NCI-H526 (cell line): ENCODE measurements at places on chromosomes 16 and 17.

DNA sequence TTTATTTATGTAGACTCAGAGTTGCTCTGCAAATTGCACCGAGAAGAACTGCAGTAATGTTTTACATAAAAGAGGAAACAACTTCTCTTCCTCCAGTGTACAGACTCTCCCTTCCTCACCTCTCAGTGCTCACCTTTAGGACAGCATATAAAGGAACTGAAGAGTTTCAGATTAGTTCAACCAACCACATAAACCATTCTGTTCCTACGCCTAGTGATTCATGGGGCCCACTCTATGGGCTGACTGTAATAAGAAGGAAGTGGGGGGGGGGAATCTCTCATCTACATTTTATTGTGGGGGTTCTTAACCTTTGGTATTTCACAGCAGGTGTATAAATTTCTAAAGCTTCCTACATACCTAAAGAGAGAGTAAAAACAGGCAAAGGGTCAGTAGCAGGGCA, 18.3 kb downstream of the ZSWIM7 start:
- no peak for DNase-seq

DNA sequence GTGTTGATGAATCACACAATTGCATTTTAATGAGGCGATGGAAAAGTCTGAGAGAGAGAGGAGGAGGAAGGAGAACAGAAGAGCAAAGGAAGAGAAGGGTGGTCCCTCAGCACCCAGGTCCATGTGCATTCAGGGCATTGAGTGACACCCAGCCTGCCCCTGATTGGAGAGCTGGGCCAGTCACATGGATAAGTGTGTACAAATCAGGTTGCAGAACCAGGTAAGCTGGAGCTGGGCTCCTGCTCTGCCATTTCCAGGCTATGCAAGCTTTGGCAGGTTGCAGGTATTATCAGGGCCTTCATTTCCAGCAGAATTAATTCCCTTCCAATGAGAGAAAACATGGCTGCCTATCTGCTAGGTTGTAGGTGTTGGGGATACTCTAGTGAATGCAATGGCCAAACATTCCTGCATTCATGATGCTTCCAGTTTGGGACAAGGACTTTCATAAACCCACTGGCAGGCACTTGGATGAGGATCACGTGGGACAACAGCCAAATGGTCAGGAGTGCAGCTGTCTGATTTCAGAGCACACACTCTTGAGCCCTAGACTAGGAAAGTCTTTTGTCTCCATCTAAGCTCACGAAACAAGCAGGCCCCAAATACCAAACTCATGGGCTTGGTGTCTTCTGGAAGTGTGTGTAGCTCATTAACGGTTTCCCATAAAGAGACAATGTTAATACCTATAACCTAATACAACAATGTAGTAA, 577.9 kb upstream of the CDH5 start:
- no peak for DNase-seq

DNA sequence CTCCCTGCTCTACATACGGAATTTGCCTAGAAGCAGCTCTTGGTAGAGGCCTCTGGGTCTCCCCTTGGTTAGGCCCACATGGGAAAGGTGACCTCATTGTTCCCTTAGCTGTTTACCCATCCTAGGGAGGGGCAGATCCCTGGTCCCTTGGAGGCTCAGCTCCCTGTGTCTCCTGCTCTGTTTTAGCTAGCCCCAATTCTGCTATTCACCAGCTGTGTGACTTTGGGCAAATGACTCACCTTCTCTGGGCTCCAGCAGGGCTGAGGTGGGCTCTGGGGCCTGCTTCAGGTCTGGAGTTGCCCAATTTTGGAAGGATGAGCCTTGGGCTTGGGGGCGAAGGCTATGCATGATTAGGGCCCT, 3.9 kb downstream of the ABCC3 start:
- DNase-seq: peak; percentile 27

GRCh38 chr17:6941989-6942388, 53.9 kb upstream of the ALOX12 start:
- DNase-seq: no peak

GRCh38 chr17:57983446-57983845, 4.6 kb downstream of the VEZF1 start:
- DNase-seq: no peak

DNA sequence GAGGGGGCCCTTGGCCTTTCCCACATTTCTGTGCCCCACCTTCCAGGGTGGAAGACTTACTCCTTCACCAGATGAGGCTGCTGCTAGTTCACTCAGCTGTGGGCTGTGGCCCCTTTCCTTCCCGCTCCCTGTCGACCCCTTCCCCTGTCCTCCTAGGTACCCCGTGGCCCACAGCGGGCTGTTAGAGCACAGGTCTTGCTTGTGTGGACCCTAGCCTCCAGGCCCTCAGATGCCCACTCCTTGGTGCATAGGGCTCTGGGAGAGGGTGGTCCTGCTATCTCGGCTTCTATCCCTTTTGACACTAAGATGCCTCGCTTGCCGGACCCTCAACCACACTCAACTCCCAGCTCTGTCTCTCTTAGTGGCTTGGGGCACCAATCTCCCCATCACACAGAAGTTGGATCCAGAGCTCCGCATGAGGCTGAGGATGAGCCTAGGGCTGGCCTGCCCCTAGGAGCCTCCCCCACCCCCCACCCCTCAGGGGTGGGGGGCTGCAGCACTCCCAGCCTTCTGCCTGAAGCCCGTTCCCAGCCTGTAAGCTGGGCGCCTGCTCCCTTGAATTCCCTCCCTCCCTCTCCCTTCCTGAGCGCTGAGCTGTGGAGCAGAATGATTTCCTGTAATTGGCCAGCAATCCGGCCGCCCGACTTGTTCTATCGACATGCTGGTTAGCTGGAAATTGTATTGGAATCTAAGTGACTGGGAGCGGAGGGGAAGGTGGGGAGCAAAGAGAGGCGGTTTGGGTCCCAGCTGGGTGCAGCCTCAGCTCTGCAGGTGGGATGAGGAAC, 30.9 kb downstream of the DCAKD start:
- peak; percentile 54 for DNase-seq

GRCh38 chr17:52158450-52159042, at the start of gene CA10:
Gene CA10, minus strand, starts transcription at chr17:52158714.
- DNase-seq: peak; percentile 49

GRCh38 chr16:25689137-25689836, 2.5 kb upstream of the HS3ST4 start:
- DNase-seq: no peak

- no peak for DNase-seq
These were observed 28.4 kb downstream of the CD300LB start for GRCh38 chr17:74502861-74503260.

DNA sequence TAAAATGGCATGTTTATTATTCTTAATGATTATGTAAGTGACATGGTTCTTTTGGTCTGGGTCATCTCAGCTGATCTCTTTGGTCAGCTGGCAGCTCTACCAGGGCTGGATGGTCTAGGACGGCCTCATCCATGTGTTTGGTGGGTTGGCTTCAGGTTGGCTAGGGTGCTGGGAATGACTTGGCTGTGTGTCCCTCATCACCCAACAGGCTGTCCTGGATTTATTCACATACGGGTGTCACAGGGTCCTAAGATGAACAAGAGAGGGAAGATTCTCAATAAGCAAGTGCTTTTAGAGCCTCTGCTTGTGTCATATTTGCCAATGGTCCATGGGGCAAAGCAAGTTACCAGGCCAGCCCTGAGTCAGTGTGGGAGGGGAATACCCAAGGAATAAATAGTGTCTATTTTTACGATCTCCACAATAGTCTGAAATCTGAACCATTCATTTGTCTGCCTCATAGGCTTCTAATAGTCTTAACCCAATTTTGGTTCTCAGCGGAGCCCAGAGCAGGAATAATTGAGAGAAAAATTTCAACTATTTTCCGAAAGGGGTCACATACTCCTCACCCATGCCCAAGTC, 157.5 kb downstream of the HS3ST2 start:
- DNase-seq: no peak

DNA sequence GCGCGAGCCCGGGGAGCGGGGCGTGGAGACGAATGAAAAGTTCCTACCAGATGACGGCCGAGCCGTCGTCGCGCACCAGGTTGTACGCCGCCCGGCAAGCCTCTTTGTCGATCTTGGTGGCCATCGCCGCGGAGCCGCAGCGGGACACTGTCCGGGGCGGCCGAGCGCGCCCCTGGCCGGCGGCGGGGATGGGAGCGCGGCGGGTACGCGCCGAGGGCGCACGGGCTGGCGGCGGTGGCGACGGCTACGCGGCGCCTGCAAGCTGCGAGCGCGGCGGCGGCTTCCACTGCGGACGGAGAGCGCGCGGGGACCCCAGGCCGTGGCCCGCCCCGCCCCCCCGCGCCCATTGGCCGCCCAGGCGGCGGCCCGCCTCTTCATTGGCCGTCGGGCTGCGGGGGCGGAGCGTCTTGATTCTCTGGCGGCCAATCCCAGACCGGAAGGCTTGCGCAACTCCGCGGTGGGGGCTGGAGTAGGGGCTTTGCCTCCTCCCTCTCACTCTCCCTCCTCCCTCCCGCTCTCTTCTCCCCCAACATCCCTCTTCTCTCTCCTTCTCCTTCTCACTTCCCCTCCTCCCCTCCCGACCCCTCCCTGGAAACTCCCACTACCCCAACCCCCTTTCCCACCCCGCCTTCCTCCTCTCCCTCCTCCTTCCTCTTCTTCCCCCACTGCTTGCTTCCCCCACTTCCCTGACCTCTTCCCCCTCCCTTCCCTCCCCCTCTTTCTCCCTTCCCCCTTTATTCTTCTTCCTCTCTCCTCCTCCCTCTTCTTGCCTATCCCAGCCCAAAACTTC, at the start of gene COTL1:
Gene COTL1 (minus strand): TSS at position 288 of the 790 bp plus-strand sequence. CDS start 164 bp downstream, at position 124.
- DNase-seq: peak; percentile 89

DNA sequence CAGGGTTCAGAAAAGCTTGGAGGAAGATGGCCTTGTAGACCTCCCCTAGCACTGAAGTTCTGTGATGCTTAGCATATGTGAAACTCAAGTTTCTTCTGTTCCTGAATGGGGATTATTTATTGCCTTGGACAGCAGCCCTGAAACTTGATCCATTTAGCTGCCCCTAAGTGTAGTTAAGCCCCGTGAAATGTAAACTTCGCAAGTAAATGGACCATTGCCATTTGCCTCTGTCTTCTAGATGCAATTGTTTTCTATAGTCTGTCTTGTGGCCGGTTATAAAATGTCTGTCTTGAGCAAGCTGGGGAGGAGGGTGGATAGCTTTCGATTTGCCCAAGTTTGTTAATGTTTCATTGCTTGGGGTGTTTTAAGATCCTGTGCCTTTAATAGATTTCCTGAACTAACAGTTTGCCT, 261.8 kb downstream of the CDH13 start:
- DNase-seq: no peak

- DNase-seq: no peak
These were observed 1.2 kb upstream of the BLTP2 start for GRCh38 chr17:28646039-28646754.

GRCh38 chr16:11618107-11618717, 31.5 kb upstream of the LITAF start:
- no peak for DNase-seq

DNA sequence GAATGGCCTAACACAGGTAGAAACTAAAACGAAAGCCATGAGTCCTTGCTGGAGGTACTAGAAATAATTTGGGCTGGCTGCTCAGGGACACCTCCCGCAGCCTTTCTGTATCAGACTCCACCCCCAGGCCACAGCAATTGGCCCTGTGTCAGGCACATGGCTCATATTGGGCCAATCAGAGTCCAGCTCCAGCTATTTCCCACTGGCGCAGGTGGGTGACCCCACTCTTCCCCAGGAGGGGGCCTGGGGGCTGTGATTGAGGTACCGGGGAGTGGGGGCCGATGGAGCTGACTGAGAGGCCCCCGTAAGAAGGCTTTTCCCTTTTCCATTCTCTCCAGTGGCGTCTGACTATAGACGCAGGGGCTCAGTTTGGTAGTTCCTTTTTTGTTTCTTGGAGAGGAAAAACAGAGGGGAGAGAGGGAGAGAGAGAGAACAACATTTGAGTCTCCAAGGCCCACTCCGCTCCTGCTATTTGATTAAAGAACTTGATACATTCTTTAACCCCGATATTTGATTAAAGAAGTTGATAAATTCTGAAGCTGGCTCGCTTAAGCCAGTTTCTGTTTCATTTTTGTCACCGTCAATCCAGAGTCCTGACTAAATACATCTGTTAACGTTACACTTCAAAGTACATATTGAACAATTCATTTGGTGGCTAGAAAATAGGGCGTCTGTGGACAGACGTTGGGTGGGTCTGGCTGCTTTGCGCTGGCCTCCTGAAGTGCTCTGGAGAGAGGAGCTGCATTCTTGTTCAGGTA, 26.3 kb downstream of the FOXL1 start:
- DNase-seq: no peak

DNA sequence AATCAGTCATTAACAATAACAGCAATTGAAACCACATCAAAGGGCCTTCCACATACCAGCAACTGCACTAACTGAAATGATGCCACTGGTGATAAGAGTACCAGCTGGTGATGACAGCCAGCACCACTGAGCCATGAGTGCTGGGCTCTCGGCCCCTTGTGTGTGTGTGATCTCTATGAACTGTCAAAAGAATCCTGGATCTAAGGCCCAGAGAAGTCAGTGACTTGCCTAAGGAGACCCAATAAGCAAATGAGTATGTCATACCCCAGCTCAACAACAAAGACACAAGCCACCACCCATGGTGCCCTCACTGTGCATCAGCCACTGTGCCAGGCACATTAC, 220.9 kb downstream of the ZNF423 start:
- no peak for DNase-seq

GRCh38 chr16:67668495-67669157, 2.0 kb downstream of the C16orf86 start:
- no peak for DNase-seq

- no peak for DNase-seq
These were observed 5.9 kb downstream of the CORO7 start for GRCh38 chr16:4410335-4411075.

- DNase-seq: no peak
These were observed 18.4 kb downstream of the TBX4 start for GRCh38 chr17:61470530-61471136.

- no peak for DNase-seq
These were observed 7.7 kb downstream of the CCL3L1 start for GRCh38 chr17:36188891-36189306.

DNA sequence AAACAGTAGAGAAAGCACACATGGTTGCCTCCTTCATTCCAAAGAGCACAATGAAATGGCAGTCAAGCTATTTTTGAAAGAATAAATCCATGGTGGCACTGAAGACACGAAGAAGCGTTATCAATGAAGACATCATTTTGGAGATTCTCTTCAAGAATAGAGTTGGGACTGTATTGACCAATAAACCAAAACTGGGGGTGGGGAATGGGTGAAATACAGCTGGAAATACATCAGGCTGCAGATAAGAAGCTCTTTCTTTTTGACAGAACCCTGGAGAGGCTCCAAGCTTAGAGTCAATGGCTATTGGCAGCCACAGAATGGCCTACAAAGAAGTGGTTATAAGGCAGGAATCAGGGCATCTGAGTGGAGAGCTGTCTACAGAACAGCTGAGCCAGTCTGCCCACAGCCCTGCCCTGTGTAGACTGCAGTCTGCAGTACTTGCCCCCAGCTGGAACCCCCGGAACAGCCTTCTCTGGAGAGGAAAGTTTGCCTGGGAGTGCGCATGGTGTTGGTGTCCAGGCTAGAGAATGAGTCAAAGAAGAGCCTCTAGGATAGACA, 100.4 kb downstream of the STX8 start:
- DNase-seq: no peak

- no peak for DNase-seq
These were observed 68.5 kb downstream of the RPH3AL start for GRCh38 chr17:283911-284675.
